ENCODE measurements at places on chromosomes 2 and 18. TPM values are rescaled to one million over a fixed set of nuclear protein-coding genes. Genes with fewer than 3 reads are reported as not detected.

DNA sequence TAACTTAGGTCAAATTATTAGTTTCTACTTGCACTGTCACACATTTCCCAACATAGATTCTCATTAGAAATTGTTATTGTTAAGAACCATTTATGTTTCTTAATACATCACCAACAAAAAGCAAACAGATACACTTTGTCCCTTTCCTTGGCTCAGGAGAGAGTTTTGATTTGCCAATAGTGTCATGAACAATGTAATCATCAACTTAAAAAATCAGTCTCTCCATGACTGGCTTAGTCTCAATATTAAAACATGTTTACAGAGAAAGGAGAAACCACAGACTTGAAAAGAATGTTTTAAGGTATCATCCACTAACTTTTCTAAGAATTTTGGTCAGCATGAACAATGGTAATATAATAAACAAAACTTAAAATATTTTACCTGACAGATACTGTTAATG, 416.5 kb upstream of the KCNH7 start:
- DNase-seq = no peak

GRCh38 chr2:194328456-194328855, 1328.6 kb upstream of the SLC39A10 start:
- no peak for DNase-seq

- DNase-seq = no peak
Measured at GRCh38 chr2:183195397-183195796, 71.2 kb downstream of the NUP35 start.

DNA sequence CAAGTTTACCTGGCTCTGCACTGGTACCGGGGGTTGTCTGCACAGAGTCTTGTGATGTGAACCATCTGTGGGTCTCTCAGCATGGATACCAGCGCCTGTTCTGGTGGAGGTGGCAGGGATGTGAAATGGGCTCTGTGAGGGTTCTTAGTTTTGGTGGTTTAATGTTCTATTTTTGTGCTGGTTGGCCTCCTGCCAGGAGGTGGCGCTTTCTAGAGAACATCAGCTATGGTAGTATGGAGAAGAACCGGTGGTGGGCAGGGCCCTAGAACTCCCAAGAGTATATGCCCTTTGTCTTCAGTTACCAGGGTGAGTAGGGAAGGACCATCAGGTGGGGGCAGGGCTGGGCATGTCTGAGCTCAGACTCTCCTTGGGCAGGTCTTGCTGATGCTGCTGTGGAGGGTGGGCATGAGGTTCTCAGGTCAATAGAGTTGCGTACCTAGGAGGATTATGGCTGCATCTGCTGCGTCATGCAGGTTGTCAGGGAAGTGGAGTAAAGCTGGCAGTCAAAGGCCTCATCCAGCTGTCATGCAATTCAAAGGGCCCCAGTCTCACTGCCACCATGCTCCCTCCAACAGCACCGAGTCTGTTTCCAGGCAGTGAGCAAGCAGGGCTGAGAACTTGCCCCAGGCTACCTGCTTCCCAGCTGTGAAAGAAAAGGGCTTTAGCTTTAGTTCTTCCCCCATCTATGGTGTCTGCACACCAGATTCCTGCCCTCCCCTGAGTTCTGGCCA, 278.0 kb downstream of the METTL4 start:
- no peak for DNase-seq

DNA sequence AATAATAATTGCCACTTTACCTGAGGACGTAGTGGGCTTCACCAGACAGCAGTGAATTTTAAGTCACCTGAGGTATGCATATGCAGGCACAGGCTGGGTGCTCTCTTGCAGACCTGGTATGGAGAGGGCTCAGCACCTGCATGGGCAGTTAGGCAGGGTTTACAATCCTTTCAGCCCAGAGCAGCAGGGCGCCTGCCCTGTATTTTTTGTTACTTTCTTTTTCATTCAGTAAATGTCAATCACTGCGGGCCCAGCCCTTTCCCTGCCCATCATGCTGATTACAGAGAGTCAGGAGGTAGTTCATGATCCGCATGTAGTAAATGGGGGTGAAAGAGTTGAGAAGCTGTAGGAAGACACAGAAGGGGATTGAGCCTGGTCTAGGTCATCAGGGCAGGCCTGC, 147.0 kb upstream of the ALPP start:
- no peak for DNase-seq

GRCh38 chr2:64630752-64631151, 23.0 kb downstream of the SERTAD2 start:
- DNase-seq = no peak

GRCh38 chr2:76759634-76760366, 762.4 kb downstream of the LRRTM4 start:
- DNase-seq = no peak

Gene CYP27C1
- not detected for total RNA-seq

DNA sequence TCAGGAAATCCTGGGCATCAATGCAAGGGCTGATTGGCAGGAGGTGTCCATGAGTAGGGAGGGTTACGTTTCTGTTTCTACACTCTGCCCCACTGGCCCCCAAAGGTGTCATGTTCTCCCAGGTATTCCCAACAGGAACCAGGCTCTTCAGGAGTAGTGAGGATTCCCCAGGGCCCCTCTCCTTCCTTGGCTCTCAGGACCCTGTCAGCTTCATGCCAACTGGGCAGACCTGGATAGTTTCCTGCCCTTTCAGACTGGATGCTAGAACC, 480.6 kb upstream of the HS6ST1 start:
- DNase-seq = no peak

GRCh38 chr2:175836361-175836760, 165.7 kb downstream of the LNPK start:
- no peak for DNase-seq

GRCh38 chr2:144048631-144049060, 471.3 kb downstream of the ZEB2 start:
- DNase-seq = no peak

GRCh38 chr2:31347750-31348149, 66.8 kb downstream of the XDH start:
- no peak for DNase-seq

GRCh38 chr2:204849892-204850291, 304.6 kb downstream of the PARD3B start:
- DNase-seq = no peak

GRCh38 chr2:204152616-204153015, 216.1 kb downstream of the ICOS start:
- no peak for DNase-seq

Gene NEU2
- total RNA-seq = not detected

DNA sequence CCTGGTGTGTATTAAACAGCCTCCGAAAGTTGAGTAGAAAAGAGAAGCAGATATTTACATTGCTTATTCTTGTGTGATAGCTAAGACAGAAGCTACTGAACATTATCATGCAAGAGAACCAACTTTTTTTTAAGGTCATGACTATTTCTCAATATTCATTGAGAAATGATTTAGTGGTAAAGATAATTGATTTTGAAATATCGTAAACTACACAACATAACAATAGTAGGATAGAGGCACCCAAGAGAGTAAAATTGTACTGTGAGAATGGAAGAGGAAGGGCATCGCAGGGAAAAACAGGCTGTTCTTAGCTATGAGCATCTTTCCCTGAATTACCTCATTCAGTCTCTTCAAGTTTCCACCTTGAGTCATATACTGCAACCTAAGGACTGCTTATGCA, 25.2 kb downstream of the HRH4 start:
- DNase-seq = no peak

- DNase-seq = no peak
Measured at GRCh38 chr2:12070153-12070552, 323.7 kb downstream of the LPIN1 start.

Gene RAB17
- total RNA-seq = 60.1 TPM

DNA sequence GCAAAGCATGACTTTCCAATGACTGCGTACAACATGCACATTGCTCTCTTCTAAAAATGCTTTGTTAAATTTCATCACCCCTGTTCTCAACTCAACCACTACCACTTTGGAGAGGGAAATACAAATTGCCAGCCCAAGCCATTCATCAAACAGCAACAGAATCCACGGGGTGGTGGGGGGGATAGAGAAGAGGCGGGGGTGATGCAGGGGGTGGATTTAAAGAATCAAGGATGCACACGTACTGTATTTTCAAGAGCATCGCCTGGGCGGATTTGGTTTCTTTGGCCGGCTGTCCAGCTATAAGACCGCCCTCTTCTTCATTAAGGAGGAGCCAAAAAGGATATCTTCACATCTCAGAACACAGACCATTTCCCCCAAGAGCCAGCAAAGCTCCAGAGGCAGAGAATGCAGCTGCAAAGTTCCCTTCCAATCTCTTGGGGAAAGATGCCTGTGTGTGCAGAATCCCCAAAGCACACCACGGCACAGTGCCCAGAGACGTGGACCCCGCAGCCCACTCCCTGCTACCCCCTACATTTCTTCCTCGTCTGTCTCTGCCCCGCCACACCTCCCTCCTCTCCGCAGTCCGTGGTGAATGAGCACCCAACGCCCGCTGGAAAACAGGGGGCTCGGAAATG, 977 bp downstream of the SLC8A1 start:
- no peak for DNase-seq

Gene RBBP8
- 32.7 TPM for total RNA-seq

DNA sequence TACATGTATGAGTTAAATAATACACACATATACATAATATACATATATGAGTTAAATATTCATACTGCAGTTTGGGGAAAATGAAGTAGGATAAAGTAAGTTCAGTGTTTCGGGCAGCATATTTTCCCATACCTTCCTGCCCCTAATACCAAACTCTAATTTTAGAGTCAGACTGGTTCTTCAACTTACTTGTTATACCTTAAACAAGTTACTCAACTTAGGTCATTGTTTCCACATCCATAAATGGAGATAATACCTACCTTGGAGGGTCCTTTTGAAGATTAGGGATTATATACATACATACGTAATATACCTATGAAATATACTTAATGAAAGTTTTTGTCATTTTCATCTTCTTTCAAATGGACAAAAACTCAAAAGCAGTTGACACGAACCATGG, 8.4 kb downstream of the MEMO1 start:
- DNase-seq = no peak

- DNase-seq = no peak
Measured at GRCh38 chr2:177467646-177468045, 75.1 kb downstream of the AGPS start.

- no peak for DNase-seq
Measured at GRCh38 chr18:41357708-41358107, 597.3 kb upstream of the PIK3C3 start.

Gene DLX1
- total RNA-seq = not detected

Gene SERPINB10
- total RNA-seq = not detected

Gene POTEJ
- not detected for total RNA-seq

Gene SERPINB12
- not detected for total RNA-seq

Gene CXCR1
- 10.4 TPM for total RNA-seq

Gene ANKRD36B
- 16.8 TPM for total RNA-seq

Gene CABYR
- 1.2 TPM for total RNA-seq

GRCh38 chr2:9167718-9168657, 38.6 kb upstream of the ASAP2 start:
- no peak for DNase-seq

Gene TWIST2
- total RNA-seq = 8.4 TPM

GRCh38 chr2:188973641-188974040, 532 bp upstream of the COL3A1 start:
- no peak for DNase-seq

DNA sequence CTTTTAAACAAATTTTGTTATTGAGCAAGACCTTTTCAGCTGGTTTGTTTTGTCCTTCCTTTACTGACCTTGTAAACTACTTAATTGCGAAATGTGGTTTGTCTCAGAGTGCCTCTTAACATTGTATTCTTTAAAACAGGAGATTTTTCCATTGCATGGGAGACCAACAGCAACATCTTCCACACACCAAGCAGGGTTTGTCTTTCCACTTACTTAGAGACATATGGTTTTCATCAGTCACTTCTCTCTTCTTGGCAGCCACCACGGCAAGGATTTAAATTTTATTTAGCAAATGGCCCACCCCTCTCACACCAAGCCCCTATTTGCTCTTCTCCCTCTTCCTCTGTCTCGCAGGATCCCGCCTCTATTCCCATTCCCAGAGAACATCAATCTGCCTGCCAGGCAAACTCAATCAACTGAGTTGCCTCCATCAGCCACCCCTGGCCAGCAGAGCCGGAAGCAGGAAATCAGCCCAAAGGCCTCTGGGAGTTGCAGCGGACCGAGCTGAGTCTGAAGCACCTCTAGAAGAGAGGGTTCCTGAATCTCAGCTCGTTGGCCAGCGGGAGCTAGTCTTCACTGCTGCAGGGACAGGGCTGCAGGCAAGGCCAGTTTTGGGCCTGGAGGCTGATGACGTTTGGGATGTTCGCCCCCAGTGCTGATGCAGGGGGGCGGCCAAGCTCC, 11.3 kb upstream of the CIB4 start:
- DNase-seq = no peak
